ENCODE measurements at places on chromosomes 13 and 19.

GRCh38 chr19:29953352-29954247, 11.6 kb downstream of the URI1 start:
- no peak for DNase-seq

GRCh38 chr13:43544631-43545030, 242.1 kb downstream of the ENOX1 start:
- DNase-seq = no peak

- no peak for DNase-seq
Measured at GRCh38 chr13:52405369-52405766, 604 bp downstream of the THSD1 start.

DNA sequence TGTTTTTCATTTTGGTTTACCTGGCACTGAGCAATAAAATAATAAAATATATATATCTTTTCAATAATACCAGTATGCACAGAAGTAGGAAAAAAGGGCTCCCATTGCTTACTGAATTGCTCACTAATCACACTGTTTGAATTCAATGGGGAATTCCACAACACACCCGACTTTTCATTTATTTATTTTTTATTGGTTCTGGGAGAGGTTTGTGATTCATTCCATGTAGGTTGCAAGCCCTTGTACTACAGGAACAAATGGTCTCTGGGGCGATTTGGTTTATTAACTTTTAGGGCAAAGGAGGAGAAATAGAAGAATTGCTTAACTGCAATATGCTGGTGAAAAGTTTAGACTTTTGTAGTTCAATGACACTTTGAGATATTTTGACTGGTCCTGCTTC, 207.4 kb downstream of the DCT start:
- no peak for DNase-seq

- no peak for DNase-seq
Measured at GRCh38 chr19:5057860-5058259, 88.9 kb downstream of the KDM4B start.

- DNase-seq = no peak
Measured at GRCh38 chr13:43698009-43698408, 88.8 kb downstream of the ENOX1 start.

GRCh38 chr19:58212336-58213074, 16.2 kb upstream of the ZNF544 start:
- DNase-seq = no peak

DNA sequence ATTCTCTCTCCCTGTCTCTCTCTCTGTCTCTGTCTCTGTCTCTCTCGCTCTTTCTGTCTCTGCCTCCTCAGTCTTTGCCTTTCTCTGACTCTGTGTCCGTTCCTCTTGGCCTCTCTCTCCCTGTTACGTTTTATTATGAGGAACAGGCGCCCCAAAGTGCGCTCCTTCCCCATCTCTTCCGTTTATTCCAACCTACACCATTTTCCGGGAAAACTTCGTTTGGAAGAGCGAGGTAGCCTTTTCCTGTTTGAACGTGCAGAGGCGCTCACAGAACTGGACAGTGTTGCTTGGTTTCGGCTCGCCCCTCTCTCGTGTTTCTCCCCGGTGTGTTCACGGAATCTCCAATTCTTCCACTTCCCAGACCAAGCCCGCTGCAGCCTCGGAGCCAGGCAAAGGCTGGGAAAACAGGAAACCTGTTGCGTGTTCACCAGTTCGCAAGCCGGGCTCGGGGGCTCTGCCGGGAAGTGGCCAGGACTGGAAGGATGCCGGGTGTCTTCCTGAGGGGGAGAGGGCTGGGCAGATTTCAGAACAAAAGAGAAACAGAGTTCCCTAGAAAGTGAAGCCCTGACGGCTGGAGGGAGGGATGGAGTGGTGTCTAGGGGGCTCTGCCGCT, 605 bp downstream of the TMEM255B start:
- no peak for DNase-seq

DNA sequence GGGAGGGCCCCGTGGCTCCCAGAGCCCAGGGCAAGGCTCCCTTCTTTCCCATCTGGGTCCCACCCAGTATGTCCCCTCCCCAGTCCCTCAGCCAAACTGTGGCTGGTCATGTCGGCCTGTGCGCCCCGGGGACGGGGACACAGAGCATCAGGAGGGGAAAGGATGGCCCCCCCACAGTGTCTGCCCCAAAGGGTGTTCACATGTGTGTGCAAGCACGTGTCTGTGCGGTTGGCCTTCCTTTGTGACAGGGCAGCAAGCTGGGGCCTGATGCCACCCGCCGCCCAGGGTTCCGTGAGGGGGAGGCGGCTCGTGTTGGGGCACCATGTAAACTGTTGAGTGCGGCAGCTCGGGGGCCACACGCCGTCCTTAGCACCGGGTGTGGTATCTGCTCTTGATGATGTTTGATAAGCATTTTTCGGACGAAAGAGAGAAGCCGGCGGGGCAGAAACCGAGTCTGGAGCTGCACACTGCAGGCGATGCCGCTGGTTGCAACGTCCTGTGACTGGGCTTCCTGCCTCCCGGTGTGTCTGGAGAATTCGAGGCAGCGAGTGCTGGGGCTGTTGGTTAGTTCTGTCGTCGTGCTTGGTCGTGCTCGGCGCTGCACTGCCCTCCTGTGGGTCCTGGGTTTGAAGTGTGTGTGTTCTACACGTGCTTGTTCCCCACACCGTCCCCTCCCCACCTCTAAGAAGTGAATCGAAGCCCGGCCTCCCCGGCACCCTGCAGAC, 18.4 kb downstream of the GNA11 start:
- DNase-seq = no peak

- no peak for DNase-seq
Measured at GRCh38 chr13:50370303-50370950, 355.2 kb downstream of the KCNRG start.

DNA sequence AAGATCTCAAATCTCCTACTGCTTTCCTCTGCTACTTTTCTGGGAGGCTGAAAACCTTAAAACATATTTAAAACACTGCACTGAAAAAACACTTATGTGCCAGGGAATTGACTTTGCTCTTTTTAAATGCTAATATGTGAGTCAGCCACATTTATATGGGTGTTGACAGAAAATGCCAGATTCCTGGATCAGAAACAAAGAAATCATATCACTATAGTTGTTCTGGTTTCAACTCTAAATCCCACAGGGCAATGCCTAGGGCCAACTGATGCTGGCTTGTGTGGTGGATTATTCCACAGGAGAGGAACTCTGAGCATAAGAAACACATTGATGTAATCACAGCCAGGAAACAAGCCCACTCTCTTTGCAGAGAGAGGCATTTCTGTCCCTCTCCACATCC, 1439.0 kb upstream of the SPRY2 start:
- DNase-seq = no peak

- DNase-seq = no peak
Measured at GRCh38 chr13:112092453-112092852, 25.5 kb downstream of the SOX1 start.

DNA sequence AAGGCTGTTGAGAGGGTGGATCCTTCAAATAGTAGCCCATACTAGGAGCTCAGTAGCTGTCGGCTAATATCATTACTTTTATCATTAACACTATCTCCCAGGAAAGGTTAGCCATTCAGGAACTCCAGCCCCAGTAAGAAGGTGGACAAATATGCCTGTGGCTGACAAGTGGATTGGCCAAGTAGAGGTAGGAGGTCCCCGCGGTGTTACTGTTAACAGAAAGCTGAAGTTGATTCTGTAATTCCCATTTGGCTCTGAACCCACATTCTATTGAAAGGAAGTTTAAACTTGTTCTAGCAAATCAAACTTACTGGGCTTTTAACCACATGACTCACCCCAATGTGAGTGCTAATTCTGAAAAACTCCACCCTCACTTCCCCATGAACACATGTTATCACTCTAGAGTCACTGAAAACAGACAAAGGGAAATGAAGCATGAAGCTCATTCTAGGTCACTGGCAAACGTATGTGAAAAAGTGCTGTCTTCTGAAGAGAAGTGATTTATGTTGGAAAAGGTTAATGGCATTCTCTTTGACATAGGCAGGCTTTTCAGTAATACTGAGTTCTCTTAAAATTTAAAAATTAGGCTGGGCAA, 273.5 kb downstream of the FGF14 start:
- no peak for DNase-seq

DNA sequence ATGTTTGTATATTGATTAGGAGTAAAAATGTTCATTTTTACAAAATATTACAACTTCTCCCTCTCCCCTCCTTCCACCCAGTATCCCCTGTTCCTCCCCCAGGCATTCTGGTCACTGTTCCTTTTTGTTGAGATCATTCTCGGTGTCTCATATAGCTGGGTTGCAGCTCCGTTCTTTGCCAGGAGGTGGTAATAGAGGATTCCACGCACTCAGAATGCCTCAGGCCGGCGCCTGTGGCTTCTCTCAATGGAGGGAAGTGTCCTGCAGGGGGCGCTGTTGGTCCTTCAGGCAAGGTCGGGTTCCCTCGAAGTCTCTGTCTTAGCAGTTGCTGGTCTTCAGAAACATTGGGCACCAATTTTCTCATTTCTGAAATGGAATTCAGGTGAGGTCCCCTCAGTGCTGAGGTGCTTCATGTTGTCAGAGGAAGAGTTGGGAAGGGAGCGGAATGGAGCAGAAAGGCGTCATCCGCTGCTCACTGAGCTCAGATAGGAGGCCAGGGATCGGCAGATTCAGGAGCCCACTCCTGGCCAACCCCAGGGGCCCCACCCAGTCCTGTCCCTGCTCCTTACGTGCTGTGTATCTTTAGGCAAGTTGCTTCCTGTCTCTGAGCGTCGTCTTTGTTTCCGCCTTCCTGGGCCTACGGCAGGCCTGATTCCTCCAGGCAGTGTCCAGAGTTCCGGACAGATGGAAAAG, 10.3 kb upstream of the GARIN5A start:
- DNase-seq = peak; percentile 35

DNA sequence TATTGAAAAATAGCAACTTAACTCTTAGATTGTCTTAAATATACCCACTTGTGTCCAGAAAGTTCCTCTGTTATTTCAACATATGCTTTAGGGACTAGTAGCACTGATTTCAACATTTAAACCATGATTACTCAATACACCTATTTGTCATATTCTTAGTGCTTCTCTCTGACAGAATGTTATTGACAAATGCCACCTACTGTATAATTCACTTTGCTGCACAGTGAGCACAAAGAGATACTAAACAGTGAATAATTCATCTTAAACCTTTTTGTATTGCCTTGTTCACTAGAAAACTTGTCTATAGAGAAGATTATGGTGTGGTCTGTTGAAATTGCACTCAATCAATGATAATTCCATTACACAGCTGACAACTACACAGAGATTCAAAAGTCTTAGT, 692.6 kb downstream of the PCDH17 start:
- no peak for DNase-seq

GRCh38 chr19:2933490-2933910, 11.3 kb downstream of the ZNF77 start:
- DNase-seq = no peak

GRCh38 chr13:103006641-103007426, 59.4 kb downstream of the SLC10A2 start:
- DNase-seq = no peak

DNA sequence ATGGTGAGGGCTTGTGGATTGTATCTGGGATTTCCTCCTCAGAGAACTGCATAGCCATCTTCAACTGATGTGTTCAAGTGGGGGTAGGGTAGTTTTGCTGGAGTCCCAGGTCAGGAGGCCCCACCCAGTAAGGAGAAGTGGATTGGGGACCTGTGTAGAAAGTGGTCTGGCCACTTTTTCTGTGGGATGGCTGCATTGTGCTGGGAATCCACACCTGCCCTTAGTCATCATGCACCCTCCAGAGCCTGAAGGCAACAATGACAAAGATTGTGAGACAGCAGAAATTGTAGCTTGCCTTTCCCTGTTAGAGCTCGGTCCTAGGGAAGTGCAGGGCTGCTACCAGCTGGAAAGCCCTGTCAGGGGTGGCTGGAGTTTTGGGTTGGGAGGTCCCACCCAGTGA, 255.4 kb downstream of the NDFIP2 start:
- no peak for DNase-seq
